ENCODE measurements at places on chromosomes 12 and 14. TPM values are rescaled to one million over a fixed set of nuclear protein-coding genes. Genes with fewer than 3 reads are reported as not detected.

DNA sequence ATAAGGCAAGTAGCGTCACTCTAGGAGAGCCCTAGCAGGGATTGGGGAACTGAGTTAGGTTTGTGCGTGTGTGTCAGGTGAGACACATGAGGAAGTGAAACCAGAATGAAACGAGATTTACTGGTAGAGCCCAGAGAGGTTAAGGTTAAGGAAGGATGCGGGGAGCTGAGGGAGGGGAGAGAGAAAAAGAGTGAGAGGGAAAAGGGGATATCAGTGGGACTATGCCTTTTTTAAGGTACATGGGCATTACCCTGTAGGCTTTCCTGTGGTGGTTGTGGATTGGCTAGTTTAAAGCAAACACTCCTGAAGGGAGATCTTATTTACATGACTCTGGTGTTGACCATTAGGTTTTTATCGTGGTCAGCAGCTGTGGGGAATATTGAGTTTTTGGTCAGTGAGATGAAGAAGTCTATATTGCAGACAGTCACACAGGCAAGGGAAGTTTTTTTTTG lies 13.9 kb downstream of the ZDHHC17 start:
- DNase-seq: no peak

DNA sequence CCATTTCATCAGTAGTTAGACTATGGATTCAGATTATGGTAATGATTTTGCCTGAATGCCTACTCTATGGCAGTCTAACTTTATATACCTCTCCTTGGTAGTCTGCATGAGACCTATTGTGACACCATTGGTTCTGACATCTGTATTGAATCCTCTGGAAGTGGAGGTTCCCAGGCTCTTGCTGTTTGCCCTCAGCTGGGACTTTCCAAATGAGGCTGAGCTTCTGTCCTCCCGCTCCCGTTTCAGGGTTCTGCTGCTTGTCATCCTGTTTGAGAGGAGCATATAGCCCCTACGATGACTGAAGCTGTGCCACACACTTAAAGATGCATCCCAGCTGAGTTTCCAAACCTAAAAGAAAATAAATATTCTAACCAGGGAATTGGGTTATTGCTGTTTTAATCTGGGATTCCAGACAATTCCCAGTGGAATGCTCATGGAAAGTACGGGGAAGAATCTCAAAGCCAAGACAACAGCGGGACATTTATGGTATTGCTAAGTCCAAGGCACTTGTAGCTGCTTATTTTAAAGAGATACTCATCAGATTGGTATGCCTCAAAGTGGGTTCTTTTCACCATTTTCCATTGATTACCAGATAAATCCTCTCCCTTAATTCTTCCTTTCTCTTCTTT lies 105.9 kb downstream of the ETV6 start:
- no peak for DNase-seq

GRCh38 chr12:57080855-57081254 lies 2.3 kb upstream of the NEMP1 start:
- DNase-seq: no peak

KRT71 gene
- polyA plus RNA-seq: not detected

DNA sequence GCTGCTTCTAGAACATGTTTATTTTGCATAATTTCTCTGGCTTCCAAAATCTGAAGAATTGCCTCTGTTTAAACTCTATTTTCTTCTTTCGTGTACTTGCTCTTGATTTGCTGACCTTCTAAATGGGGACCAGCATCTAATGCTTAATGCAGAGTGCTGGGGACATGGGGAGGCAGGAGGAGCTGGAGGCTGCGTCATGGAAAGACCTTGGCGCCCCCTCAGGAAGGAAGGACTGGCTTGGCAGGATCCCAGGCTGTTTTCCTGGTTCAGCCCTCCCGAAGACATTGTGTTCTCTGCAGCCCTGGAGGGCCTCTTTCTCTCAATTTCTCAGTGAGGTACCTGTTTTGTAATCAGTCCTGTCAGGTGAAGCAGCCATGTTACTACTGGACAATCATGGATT lies 5.5 kb downstream of the PRKCH start:
- DNase-seq: peak; percentile 82

- DNase-seq: no peak
These were observed 39.4 kb downstream of the STAB2 start for GRCh38 chr12:103626498-103626897.

DNA sequence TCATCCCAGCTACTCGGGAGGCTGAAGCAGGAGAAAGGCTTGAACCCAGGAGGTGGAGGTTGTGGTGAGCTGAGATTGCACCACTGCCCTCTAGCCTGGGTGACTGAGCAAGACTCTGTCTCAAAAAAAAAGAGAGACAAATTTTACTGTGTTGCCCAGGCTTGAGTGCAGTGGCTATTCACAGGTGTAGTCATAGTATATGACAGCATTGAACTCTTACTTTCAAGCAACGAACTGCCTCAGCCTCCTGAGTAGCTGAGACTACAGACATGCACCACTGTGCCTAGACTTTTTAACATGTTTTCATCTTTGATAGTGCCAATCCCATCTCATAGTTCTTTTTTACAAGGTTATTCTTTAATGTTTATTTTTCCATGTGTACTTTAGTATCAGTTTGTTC lies 13.7 kb downstream of the ARID2 start:
- DNase-seq: no peak

GRCh38 chr12:52436000-52436827 lies 2.0 kb upstream of the KRT75 start:
- no peak for DNase-seq

GRCh38 chr12:110861729-110862128 lies 14.9 kb downstream of the CCDC63 start:
- DNase-seq: no peak

- peak; percentile 72 for DNase-seq
These were observed 13.5 kb downstream of the CEP170B start for GRCh38 chr14:104878582-104878981.

- DNase-seq: no peak
These were observed 87.7 kb downstream of the KCNH5 start for GRCh38 chr14:62957562-62957961.

- no peak for DNase-seq
These were observed 6.9 kb upstream of the KRT72 start for GRCh38 chr12:52608161-52608560.

RNASE3 gene
- polyA plus RNA-seq: 2.4 TPM

DNA sequence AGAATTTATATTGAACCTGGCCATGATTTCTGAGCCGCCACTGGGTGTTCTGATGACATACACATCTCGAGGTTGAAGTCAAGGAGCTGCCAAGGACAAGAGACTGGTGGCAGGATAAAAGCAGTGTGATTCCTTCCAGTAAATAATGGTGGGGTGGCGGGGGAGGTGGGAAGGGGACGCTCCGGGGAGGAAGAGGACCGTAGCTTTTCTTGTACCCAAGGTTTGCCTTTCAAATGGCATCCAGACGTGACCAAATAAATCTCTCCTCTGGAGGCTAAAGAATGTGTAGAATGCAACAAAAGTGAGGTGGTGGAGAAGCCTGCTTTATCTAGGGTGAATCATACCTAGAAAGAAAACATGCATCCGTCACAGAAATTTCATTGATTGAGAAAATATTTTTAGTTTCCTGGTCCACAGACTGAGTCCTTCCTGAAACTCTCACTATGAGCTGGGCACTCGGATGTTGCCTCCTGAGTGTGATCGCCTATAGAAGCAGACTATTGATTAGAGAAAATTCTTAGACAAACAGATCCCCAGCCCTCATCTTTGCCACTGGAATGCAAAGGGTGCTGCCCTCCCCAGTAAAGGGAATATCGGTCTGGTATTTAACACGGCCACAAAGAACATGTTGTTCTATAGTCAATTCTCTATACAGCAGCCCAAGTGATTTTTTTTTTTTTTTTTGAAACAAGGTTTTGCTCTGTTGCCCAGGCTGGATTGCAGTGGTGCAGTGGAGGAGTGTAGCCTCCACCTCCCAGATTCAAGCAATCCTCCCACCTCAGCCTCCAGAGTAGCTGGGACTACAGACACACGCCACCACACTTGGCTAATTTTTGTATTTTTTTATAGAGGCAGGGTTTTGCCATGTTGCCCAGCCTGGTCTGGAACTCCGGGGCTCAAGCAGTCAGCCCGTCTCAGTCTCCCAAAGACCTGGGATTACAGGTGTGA lies 112.1 kb downstream of the DPF3 start:
- DNase-seq: no peak

TSHR gene
- polyA plus RNA-seq: 0.22 TPM

DNA sequence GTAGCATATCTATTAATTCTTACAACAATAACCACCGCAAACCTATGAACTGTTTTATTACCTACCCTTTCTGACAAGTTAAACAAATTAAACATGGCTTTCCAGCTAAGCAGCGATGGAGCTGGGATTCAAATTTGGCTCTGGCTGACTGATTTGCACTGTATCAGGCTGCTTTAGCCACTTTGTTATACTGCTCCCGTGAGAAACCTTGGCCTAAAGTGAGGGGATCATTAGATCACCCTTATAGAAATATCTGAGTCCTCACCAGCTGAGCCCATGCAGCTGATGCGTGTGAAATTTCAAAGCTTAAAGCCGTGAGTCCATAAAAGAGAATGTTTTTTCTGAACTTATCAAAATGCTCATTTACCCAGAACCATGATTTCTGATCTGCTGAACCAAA lies 8.1 kb upstream of the GPHB5 start:
- no peak for DNase-seq

DNA sequence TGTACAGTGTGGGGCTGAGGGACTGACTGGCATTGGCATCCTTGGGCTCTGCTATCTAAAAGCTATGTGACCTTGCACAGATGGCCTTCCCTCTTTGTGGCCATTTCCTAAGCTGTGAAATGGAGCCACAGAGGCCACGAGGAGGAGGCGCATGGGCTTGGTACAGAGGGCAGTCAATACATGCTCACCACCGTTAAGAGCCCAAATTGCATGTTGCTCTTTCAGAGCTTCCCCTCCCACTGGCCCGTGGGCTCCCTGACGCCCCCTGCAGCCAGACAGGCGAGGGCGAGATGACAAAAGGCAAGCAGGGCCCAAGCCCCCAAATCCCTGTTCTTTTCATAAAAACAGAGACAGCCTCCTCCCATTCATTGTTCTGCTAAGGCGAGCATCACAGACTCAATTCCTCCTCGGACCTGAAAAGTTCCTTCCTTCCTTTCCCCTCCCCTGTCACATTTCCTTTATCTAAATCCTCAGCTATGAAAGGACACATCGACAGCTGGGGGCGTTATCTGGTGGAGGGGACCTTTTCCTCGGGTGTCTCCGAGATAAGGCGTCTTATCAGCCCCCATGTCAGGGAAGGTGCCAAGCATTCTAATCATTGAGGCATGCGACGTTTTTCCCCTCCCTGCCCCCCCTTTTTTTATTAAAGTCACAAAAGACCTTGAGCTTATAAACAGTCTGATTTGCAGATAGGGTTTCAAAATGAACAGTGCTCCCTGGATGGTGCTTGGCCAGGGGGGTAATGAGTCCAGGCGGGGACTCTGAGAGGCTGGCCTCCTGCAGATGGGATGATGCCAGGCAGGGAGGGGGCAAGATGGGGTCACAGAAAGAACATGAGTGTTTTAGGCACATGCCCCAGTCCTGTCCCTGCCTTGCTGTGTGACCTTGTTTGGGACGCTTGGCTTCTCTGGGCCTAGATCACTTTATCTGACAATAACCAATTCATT lies 26.4 kb downstream of the FAM222A start:
- peak; percentile 74 for DNase-seq

DNA sequence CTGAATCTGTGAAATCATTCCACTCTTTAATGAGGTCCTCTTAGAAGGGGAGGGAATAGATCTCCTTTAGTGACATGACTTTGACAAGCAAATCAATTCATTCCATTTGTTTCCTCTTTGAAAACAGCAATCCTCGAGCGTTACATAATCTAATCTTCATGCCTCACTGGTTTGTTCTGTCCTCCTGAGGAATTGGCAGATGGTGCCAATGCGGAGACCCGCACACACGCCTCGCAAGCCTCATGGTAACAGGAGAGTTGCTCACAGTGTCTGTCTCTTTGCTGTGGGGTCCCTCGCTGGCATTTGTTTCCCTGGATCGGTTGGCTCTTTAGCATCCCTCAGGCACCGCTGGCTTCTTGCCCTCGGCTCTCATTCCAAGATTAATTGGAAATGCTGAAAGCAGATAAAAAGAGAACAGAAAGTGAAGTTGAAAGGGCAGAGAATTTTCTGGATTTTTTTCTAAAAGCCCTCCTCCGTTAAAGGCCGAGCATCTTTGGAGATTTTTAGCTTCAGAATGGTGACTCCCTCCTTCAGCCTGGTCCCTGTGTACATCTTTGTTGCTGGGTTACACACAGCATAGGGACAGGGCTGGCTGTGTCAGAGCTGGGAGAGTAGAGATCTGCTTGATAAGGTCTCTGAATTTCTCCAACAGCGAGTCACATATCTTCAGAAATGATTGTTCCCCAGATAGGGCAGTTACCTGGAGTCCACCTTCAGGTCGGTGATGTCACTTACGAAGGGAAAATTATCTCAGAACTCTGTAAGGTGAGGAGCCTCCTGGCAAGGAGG lies 10.1 kb upstream of the CABP1 start:
- no peak for DNase-seq

DNA sequence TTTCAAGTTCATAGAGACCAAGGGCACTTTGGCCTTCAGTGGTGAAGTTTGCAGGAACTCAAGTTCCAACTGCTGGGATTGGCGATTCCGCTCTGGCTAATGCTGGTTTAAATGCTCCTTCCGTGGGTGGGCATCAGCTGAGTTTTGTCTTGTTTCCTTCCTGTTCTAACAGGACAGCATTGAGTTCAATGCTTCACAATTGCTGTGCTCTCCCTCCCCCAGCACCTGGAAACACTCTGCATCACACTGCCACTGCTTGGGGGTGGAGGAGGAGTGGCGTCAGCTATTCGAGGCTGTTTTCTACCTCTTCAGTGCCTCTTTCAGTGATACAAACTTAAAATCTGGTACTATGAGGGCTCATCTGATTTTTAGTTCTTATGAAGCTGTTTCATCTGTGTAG lies 634.9 kb downstream of the FSCB start:
- no peak for DNase-seq

RNF212B gene
- polyA plus RNA-seq: not detected

DNA sequence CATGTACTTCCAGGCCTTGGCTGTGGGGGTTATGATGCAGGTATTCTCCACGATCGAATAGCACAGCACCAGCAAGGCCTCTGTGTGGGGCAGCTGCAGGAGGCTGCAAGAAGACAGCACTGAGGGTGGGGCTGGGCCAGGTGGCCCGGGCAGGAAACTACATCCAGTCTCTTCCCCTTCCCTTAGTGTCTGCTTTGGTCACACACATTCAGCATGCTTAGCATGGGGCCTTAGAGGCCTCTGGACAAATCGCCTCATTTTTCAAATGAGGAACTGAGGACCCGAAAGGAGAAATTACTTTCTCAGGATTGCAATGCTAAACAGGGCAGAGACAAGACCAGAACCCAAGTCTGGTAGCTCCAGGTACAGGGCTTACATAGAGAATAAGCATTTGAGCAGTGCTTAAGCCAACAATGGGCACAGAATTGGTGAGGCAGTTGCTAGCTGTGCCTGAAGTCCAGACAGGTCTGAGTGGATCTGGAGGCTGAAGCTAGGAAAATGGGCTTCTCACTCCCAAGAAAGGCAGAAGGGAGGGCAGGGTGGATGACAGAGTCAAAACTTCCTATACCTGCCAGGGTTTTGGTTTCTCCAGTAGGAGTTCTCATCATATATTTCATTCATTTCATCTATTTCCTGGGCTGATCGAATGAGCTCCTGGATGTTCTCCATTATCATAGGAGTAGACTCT lies 3.5 kb downstream of the ACRBP start:
- no peak for DNase-seq
